NCI-H446 treated with DMSO at 0.1 percent for 48 hours (cell line): ENCODE measurements at places on chromosomes 1 and 21.

DNA sequence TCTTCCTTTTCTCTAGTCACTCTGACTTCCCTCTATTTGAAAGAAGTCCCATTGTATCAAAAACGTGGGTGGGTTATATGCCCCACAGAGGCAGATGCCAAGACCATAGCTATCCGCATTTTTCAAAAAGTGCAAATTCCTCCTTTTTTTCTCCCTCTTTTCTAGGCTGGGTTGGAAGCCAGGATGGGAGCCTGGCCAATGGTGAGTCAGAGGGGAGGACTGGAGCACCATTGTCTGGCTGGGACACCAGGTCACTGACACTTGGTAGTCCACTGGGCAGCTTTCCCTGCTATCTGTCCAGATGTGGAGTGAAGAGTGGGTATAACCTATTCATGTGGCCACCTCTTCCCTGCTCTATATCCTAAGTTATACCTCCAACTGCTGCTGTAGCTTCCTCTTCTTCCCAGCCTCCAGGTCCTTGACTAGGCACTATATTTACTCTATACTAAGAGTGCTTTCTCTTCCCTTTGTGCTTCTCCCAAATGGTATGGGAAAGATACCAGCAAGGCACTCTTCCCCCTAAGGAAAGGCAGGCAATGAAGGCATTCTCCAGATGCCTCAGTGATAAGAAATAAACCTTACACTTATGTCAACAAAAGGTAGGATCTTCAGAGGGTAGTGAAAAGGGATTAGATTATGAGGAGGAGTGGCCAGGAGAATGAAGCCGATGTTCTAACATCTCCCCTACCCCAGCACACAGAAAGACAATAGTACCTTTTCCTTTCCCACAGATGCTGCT, 12.9 kb downstream of the PI4KB start:
- no peak for DNase-seq

DNA sequence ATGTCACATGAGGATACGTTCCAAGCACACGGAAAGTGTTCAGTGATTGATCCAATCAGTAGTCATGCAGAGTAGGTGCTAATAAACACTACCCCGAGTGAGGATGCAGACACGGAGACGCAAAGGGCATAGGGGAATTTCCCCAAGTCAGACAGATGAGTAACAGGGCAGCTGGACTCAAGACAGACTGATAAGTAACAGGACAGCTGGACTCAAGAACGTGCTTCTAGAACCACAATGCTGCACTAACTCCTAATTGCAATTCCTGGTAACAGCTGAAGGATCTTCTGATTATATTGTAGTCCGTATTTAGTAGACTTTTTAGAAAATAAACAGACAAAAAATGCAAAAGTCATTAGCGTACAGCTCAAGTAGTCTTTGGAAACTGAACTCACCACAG, 1.9 kb upstream of the OR2T10 start:
- DNase-seq = no peak

GRCh38 chr1:63119575-63120155, 202.7 kb upstream of the FOXD3 start:
- no peak for DNase-seq

DNA sequence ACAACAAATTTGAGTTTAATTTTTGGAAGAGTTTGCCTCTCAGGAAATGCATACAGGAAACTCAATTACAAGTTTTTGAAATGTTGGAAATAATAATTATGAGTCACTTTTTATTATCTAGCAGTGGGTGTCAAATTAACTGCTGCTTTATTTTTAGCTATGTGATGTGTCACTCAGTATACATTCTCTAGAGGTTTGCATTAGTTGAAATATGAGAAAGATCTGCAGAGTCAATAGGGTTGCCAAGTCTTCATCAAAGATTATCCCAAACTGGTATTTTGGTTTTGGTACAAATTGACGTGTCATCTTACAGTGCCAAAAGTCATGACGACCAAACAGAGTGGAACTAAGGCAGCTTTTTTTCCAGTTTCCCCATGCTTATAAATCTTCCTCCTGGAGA, 54.3 kb upstream of the DIPK1A start:
- DNase-seq = peak; percentile 79

- no peak for DNase-seq
These were observed 127.2 kb downstream of the CACHD1 start for GRCh38 chr1:64597113-64597512.

DNA sequence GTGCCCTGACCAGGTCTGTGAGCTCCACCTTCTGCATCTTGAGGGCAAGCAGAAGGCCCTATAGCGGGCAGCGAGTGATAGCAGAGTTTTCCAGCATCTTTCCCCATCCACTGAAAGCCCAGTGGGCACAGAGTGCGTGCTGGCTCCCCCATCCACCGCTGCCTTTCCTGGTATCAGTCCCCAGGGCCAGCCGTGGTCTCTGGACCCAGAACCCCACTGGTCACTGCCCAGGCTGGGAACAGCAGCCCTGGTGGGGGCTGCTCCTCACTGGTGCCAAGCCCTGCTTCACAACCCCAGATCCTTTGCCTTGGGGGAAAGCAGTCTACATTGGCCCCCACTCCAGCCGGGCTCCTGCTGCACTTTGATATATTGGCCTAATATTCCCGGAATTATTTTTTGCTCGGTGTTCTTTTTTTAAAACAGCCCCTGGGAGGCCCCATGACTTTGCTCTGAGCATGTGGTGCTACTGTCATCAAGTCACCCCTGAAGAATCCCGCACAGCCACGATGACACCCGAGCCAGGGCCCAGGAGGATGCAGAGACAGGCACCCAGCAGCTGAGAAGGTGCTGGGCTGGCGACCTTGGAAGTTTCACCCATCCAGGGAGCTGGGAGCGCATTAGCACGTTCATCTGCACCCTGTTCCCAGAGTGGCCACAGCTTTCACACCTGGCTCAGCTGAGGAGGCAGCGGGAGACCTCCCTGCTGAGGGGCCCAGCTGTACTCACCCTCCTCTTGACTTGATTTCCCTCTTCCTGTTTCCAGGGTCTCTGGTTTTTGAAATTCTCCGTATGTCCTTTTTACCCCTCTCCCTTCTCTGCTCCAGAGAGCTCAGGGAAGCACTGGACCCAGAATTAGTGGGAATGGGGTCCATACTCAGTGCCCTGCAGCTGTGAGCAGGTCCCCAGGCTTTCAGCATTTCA, 56.9 kb downstream of the KLHDC7A start:
- no peak for DNase-seq

GRCh38 chr1:225917536-225917935, 6.5 kb downstream of the PYCR2 start:
- DNase-seq = no peak

GRCh38 chr1:117894078-117894477, 35.3 kb downstream of the GDAP2 start:
- no peak for DNase-seq

DNA sequence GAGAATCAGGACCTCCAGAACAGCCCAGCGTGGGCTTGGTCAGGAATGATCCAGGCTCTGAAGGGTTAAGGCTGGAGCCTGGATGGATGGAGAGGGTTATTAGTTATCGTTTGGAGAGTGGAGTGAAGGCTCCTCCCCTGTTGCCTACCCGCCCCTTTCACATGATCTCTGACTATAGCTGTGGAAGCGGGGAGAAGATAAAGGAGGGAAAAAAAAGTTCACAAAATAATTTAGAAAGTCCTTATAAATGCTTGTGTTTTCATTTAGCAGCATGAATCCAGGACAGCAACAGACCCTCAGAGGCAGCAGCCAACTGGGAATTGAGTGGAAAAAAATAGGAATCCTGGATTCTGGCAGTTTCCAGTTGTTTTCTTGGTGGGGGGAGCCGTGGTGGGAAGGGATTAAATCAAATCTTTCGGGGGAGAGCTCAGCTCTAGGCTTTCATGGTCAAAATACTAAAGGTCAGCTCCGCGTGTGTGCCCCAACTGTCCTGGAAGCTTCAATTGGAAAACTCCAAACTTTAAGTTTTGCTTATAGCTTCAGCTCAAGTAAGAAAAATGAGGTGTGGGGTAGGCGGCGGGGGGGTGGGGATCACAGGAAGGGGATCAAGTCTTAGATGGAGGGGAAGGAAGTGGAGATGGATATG, 595 bp upstream of the DDR2 start:
- DNase-seq = peak; percentile 47

GRCh38 chr1:192516776-192517297, 58.7 kb upstream of the RGS1 start:
- DNase-seq = no peak

GRCh38 chr1:168623831-168624230, 47.4 kb downstream of the XCL1 start:
- DNase-seq = no peak
